ENCODE measurements at places on chromosomes 5 and 9. TPM values are rescaled to one million over a fixed set of nuclear protein-coding genes. Genes with fewer than 3 reads are reported as not detected.

- no peak for DNase-seq
Measured at GRCh38 chr5:82119889-82120288, 148.1 kb downstream of the ATG10 start.

- DNase-seq = no peak
Measured at GRCh38 chr5:179930788-179931473, 23.2 kb upstream of the TBC1D9B start.

DNA sequence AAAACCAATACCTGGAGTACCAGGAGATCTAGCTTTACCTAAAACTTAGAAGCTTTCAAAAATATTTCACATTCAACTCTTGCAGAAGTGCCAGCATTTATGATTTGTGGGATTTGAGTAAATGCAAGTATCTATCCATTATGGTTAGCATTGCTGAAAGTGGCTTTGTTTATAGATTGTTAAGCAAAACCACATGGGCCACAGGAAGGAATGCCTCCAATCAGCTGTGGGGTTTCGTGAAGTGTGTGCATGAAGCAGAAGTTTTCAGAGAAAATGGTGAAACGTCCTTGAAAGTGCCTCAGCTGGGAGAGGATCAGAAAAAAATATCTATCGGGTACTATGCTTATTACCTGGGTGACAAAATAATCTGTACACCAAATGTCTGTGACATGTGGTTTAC is 4.2 kb downstream of the LECT2 start:
- DNase-seq = no peak

- DNase-seq = no peak
Measured at GRCh38 chr9:121557581-121558447, 58.2 kb upstream of the GGTA1 start.

DNA sequence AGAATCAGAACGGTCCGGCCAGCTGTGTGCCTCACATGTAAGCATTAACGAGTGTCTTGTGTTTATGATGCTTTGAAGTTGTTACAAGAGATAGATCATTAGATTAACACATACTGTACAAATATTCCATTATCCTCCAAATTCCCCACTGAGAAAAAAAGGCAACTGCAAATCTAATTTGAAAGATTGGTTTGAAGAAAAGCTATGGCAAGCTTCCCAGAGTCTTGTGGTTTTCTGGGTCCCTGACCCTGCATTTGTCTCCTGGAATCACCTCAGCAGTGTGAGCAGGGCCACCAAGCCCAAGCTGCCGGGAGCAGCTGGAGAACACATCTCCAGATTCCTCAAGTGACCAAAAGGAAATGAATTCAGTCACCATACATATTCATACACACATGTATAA is 36.9 kb upstream of the ADAMTS16 start:
- no peak for DNase-seq

DNA sequence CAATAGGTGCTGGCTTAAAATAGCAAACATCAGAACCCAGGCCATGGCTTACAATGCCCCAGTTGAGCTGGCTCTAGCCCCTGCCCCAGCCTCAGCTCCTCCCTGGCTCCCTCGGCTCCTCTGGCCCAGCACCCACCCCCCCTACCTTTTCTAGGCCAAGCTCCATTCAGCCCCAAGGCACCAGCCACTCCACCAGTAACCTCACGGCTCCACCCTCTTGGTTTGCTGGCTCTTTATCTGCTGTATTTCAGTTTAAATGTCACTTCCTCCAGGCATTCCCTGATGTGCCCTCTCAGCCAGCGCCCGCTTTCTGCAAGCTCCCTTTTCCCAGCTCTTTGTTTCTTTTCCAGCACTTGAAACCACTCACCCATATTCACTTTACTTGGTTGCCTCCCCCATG is 10.6 kb downstream of the C1QTNF2 start:
- DNase-seq = no peak

GRCh38 chr9:107039542-107039941 is 176.6 kb downstream of the ZNF462 start:
- DNase-seq = no peak

DNA sequence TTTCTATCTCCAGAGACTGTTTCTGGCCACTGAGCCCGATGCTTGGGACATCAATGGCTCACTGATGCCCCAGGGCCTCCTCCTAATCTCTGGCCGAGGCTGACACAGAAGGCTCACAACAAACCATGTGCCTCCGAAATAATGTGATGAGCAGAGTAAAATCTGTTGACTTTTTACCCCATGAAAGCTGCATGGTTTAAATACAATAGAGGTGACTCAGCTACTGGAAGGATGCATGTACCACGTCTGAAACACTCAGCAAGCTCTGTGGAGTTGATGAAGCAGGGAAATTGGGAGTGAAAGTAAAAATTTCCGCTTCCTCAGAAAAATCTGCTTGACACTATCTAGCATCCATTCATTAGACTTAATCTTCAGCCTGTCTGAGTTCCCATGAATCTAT is 111.1 kb upstream of the EQTN start:
- DNase-seq = no peak

- DNase-seq = no peak
Measured at GRCh38 chr5:140925806-140926442, at the start of gene PCDHAC1. TSS of gene PCDHAC1 (plus strand) at chr5:140926299. CDS start at chr5:140926893, 594 bp downstream.

- DNase-seq = peak; percentile 31
Measured at GRCh38 chr9:129336601-129337331, 158.7 kb upstream of the IER5L start.

- no peak for DNase-seq
Measured at GRCh38 chr5:17216974-17217492, 398 bp upstream of the BASP1 start.

- no peak for DNase-seq
Measured at GRCh38 chr5:72515211-72515610, 8.0 kb upstream of the ZNF366 start.

The TSC1 gene
- polyA plus RNA-seq = 8.7 TPM

The PCDHA1 gene
- polyA plus RNA-seq = not detected

The ANKRD31 gene
- 0.58 TPM for polyA plus RNA-seq

The CDH18 gene
- not detected for polyA plus RNA-seq

The BARX1 gene
- not detected for polyA plus RNA-seq

The DHX29 gene
- 14.3 TPM for polyA plus RNA-seq

The STKLD1 gene
- 0.35 TPM for polyA plus RNA-seq

The DAB2IP gene
- not detected for polyA plus RNA-seq
